GM04503 (cell line): ENCODE measurements at places on chromosomes 13 and 19.

DNA sequence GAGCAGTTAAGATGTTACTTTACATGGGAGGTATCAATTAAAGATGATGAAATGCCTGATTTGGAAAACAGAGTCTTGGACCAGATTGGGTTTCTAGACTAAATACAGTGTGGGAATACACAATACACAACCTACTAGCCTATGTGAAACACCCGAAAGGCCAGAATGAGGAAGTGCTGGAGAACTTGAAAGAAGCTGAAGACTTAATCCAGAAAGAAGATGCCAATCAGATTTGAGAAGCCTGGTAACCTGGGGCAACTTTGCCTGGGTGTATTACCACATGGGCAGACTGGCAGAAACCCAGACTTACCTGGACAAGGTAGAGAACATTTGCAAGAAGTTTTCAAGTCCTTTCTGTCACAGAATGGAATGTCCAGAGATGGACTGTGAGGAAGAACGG, 43.2 kb downstream of the N4BP2L1 start:
- no peak for DNase-seq

GRCh38 chr19:16070366-16070990, 5.8 kb upstream of the TPM4 start:
- DNase-seq: no peak

DNA sequence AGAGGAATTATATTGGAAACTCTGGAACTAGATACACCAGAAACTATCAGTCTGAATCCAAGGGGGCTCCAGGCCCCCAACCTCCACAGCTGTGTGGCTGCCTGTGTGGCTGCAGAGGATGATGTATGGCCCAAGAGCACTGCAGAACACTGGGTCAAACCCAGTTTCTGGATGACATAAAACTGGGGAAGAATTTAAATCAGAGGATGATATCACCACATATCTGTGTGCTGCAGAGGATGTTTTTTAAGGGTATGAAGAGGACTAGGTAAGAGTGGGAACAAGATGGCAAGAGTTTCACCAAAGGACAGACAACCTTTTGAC, 226.4 kb downstream of the SUCLA2 start:
- no peak for DNase-seq

DNA sequence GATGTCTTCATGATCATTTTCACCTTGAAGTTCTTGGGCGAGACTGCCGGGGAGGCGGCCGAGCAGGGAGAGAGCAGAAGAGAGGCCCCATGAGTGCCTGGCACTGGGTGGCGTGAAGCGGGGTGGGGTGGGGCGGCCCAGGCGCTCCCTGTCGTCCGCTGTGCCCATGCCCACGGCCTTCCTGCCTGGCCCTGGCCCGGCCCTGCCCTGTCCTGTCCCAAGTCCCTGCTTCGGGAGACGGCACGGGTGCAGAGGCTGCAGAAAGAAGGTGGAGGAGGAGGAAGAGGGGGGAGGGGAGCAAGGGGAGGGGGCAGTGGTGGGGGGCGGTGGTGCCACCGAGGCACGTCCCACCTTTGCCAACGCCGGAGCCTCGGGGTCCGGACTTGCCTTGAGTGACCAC, 118.4 kb downstream of the PTPRS start:
- no peak for DNase-seq

- no peak for DNase-seq
Measured at GRCh38 chr19:13899393-13899792, 6.5 kb downstream of the BRME1 start.

DNA sequence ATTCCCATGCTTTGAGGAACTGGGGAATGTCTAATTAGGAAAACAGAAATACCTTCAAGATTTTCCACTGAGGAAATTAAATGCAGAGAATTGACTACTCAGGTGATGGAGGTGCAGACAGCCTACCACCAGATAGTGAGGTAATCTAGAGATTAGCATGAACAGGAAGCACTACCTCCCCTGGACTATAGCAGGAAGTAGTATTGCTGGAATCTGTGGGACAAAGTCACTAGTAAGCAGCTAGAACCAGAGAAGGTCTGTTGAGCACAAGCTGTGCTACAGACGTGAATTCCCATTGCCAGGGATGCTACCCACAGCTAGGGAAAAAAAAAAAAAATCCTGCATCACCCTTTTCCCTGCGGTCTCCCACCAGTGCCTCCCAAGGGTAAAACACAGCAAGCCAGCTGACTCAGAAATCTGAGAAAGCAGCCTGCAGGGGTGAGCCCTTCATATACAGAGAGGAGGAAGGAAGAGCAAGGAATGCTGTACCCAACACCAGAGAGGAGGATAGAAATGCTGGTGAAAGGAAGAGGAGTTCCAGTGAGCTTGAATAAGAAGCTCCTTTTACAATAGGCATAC, 10.2 kb downstream of the ENOX1 start:
- DNase-seq: no peak

- DNase-seq: no peak
Measured at GRCh38 chr13:109880371-109881346, 94.3 kb upstream of the IRS2 start.

DNA sequence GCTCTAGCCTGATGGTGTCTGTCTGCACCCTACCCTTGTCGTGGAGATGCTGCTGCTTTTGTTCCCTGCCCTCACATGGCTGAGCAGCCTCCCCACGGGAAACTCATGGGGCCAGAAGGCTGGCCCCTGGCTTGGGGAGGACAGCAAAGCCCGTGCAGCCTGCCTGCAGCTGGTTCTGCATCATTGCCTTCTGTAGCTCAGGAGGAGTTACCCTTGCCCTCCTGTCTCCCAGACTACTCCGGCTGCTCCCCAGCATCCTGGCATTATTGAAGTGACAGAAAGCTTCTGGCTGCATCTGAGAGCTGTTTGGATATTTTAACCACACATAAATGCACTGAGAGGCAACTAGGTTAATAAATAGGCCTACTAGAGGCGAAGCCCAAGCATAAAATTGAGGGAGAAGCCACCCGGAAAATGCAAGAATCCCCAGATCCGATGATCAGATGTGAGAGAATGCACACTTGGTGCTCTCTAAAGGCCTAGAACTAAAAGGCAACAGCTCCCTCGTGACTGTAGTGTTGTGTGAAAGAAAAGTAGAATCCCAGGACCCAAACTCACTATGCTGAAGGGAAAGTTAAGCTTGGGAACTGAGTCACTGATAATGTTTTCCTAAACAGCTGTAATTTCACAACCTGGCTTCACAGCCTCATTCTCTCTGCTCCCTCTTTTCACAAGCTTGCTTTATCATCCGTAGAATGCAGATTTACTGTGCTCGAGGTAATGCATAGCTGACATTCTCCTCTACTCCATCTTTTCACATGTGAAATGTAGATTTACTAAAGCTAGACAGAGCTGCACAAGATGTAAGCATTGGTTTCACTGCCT, 110.8 kb downstream of the TNFRSF19 start:
- no peak for DNase-seq

GRCh38 chr13:98917116-98917515, 60.7 kb downstream of the DOCK9 start:
- DNase-seq: no peak

DNA sequence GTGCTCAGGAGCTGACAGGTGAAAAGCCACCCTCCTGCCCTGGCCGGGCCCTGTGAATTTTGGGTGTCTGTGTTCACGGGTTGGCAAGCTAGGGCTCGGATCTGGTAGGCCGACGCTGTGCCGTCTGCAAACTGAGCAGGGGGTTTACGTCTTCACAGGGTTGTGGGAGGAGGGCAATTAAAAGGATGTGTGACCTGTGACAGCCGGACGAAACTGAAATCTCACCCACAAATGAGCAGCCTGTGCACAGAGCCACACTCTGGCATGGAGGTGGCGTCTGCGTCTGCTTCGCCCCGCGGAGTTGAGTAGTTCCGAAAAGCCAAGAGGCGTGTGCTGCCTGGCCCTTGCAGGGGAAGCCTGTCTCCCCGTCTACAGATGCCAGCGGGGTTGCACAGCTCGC, 117.3 kb downstream of the KDM4B start:
- DNase-seq: no peak

- no peak for DNase-seq
Measured at GRCh38 chr19:13840305-13841085, 36.4 kb upstream of the NANOS3 start.

DNA sequence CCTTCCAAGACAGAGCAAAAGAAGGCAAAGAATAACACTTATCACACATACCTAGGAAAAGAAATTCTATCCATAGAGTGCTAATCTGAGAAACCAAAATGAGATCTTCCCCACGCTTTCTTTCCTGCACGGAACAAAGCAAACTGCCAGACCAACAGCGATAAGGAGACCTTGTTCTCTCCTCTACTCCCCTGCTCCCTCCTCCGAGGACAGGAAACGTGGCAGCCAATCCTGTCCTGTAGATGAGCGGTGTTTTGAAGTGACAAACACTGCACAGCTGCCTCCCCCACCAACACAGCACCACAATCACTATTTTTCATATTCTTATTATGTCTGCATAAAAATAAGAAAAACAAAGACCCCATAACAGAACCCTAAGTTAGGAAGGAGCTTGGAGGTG, 113.9 kb upstream of the IRS2 start:
- DNase-seq: no peak
